ENCODE measurements at places on chromosomes 2 and 18. TPM values are rescaled to one million over a fixed set of nuclear protein-coding genes. Genes with fewer than 3 reads are reported as not detected.

Gene ANKRD36B
- 92.5 TPM for total RNA-seq

Gene SP110
- 15.0 TPM for total RNA-seq

Gene LANCL1
- total RNA-seq = 11.6 TPM

DNA sequence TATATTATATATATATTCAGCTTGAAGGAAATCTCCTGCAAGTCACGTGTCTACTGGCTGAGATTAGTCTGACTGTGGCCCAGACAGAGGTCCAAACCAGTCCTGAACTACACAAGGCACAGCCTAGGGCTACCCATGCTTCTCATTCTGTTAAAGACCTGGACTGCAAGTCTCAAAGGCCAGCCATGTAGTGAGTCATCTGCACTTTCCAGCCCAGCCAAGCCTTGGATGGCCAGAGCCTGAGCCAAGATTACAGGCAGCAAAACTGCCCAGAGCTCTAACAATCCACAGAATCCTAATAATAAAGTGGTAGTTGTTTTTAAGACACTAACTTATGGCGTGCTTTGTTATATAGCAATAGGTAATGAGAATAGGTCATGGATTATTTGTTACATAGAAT lies 259.6 kb downstream of the SS18 start:
- H3K36me3 ChIP-seq = no peaks in the 10 kb centered on the region
- no peak overlapping the region for H3K27ac ChIP-seq
- H3K27me3 ChIP-seq = no peaks in the 10 kb centered on the region
- no peaks in the 10 kb centered on the region for H3K4me1 ChIP-seq
- no peak overlapping the region for H3K4me3 ChIP-seq

GRCh38 chr2:211664321-211664720 lies 874.3 kb downstream of the ERBB4 start:
- no peak for DNase-seq
- H3K4me3 ChIP-seq = no peak overlapping the region
- H3K27me3 ChIP-seq = no peaks in the 10 kb centered on the region
- H3K27ac ChIP-seq = no peak overlapping the region
- H3K4me1 ChIP-seq = no peaks in the 10 kb centered on the region

DNA sequence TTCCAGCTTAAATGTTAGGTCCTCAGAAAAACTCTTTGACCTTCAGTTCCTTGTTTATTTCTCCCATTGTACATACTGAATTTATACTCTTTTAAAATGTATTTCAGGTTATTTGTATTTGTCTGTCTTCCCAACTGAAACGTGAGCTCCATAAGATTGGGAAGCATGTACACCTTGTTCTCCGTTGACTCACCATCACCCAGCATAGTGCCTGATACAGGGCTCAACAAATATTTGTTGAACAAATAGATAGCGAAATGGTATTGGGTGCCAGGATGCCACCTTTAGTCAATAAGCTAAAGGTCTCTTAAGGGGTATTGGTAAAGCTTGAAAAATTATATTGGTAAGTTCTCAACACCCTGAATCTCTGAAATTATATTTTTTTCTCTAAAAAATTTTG lies 1841.3 kb upstream of the CELF4 start:
- DNase-seq = no peak
- H3K27me3 ChIP-seq = no peaks in the 10 kb centered on the region
- no peaks in the 10 kb centered on the region for H3K4me1 ChIP-seq
- no peak overlapping the region for H3K27ac ChIP-seq
- H3K36me3 ChIP-seq = no peaks in the 10 kb centered on the region

Gene RAPGEF4
- total RNA-seq = 1.4 TPM

Gene GALR1
- 0.14 TPM for total RNA-seq
